ENCODE measurements at places on chromosomes 12 and 14.

DNA sequence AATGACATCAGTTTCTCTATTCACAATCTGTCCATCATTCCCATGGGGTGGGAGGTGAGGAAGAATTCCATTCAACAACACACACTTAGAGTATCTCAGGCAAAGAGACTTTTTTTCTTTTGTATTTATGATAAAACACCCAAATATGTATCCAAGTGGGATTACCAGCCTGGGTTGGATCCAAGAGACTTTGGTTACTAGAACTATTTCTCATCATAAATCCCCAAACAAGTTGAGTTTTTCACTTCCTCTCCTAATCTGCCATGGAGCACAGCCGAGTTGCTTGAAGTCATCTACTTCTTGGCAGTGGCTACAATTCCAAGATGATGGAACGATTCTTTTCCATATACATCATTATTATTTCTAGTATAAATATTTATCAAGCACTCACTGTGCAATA is 209.2 kb upstream of the HMGA2 start:
- no peak for DNase-seq

DNA sequence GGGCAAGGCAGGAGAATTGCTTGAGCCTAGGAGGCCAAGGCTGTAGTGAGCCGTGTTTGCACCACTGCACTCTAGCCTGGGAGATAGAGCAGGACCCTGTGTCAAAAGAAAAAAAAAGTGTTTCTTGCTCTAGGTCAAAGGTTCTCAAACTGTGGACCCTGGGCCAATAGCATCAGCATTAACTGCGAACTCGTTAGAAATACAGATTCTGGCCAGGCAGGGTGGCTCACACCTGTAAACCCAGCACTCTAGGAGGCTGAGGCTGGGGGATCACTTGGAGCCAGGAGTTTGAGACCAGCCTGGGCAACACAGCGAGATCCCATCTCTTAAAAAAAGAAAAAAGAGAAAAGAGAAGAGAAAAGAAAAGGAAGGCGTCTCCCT is 858 bp downstream of the RILPL2 start:
- DNase-seq: no peak

- no peak for DNase-seq
These were observed 15.6 kb downstream of the HIP1R start for GRCh38 chr12:122850695-122851350.

- DNase-seq: no peak
These were observed 493.8 kb downstream of the FUT8 start for GRCh38 chr14:65906344-65906743.

DNA sequence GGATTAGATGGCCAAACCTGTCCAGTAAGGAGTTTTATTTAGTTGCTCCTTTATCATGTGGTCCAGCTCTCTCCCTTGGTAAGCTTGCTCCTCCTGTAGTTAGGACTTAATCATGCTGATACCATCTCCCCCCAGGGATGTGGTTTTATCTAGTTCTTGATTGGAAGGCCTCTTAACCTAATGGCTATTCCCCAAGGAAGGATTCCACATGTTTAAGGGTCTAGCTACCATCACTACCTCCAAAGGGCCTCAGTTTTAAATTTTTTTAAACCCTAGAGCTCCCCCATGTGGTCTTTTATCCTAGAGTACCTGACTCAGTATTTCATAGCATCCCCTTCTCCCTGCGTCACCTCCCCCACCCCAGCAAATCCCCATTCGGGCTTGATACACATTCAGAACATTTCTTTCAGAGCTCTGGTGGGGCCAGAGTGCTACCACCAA is 22.5 kb downstream of the MAP3K12 start:
- no peak for DNase-seq

GRCh38 chr12:31471051-31471450 is 119.9 kb downstream of the DENND5B start:
- no peak for DNase-seq

DNA sequence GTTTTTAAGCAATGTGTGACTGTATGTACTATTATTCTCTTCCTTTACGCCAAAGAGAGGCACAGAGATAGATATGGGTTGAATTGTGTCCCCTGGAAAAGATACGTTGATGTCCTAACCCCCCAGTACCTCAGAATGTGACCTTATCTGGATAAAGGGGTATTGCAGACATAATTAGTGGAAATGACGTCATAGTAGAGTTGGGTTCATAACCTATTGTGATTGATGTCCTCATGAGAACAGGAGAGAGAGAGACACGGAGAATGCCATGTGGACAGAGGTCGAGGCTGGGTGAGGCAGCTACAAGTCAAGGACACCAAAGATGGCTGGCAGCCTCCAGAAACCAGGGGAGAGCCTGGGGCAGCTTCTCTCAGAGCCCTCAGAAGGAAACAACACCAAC is 376.3 kb downstream of the FUT8 start:
- no peak for DNase-seq

- DNase-seq: no peak
These were observed 62.7 kb downstream of the ERH start for GRCh38 chr14:69335371-69335771.

Measured in stimulated activated CD4-positive, alpha-beta T cell treated with anti-CD3 and anti-CD28 coated beads, TNF-alpha, amount 100 ng/mL, for 24 hours (primary cell).